ENCODE measurements at places on chromosomes 1 and 21.
A peak's percentile ranks its signal among the peaks of the same experiment; 100 is the strongest.

DNA sequence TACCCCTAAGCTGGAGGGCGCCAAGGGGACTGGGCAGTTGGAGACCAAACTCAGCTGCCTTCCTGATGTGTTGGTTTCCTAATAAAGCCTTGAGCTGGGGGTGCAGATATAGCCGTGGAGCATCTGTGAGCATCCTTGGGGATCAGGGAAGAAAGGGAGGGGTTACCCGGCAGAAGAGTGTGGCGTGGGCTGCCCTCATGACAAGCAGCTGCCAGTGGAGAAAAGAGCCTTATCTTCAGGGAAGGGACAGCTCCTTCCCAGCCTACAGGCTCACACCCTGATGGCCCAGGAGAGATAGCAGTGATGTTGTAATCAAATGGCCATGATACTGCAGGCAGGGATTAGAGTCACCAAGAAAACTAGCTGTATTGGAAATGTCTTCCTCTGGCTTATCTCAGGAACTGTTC lies 10.8 kb upstream of the NFASC start:
- DNase-seq: no peak

DNA sequence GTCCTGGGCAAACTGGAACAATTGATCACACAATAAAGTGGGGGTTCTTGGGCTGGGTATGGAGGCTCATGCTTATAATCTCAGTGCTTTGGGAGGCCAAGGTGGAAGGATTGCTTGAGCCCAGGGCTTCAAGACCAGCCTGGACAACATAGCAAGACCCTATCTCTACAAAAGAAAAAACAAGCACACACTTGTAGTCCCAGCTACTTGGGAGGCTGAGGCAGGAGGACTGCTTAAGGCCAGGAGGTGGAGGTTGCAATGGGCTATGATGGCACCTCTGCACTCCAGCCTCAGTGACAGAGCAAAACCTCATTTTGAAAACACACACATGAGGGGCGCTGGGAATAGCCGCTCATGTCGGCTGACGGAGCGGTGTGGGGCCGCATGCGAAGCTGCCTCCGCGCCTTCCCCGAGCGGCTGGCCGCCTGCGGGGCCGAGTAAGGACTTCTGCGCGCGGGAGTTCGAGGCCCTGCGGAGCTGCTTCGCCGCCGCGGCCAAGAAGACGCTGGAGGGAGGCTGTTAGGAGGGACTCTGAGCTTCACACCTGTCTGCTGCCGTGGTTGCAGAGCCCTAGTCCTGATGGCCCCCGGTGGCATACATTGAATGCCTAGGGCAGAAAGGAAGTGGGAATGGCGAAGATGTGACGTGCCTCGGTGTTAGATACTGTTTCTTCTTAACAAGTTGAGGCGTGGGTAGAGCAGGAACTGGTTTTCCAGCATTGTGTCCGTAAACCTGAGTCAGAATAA lies 59.5 kb downstream of the ACBD3 start:
- no peak for DNase-seq

DNA sequence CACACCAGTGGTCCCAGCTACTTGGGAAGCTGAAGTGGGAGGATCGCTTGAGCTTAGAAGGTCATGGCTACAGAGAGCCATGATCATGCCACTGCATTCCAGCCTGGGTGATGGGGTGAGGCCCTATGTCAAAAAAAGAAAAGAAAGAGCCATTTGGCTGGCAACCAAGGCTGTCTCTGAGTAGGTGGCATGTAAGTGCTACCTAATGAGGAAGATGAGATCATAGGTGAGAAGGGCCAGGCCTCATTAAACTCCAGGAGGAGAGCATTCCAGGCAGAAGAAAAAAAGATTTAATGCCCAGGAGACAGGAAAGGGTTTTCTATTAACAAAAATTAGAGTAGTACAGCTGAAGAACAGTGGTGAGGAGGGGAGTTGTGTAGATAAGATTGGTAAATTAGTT lies 103.4 kb upstream of the ZNF678 start:
- DNase-seq: no peak

DNA sequence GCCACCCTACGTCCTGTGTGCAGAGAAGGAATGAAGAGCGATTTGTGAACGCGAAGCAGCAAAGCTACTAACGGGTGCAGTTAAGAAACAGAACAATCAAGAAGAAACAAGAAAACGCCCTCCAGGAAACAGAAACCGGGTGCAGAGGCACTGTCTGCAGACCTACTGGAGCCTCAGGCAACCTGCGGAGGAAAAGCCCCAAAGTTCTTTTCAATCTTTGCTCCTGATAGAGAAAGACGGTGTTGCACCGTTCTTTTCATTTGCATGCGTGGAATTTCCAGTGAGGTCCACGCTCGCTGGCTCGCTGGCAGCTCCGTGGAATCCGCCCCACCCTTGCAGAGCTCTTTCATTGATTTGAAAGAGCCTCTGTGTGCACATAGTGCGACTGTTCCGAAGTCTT lies 37.0 kb upstream of the PDE9A start:
- no peak for DNase-seq

GRCh38 chr1:219837274-219837993 lies 90.9 kb downstream of the SLC30A10 start:
- peak; percentile 7 for DNase-seq

Measured in fibroblast of skin of left biceps (primary cell).